GM23338 (cell line): ENCODE measurements at places on chromosomes 2 and 18. TPM values are rescaled to one million over a fixed set of nuclear protein-coding genes. Genes with fewer than 3 reads are reported as not detected.

DNA sequence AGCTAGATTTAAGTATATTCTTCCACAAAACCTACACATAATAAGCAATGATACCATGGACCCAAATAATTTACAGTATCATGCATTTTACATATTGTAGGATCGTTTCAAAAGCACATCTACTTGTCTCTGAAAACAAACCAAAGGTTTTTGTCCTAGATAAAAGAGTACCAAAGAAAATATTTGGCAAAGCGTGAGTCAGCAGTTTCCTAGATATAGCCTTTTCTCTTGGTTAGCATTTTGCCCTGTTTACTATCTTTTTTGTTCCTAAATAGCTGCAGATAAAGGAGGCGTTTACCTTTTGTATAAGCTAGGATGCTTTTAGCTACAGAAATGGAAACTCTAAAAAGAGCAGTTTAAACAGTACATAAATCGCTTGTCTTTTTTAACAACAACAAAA, 305.8 kb upstream of the GULP1 start:
- peaks cover 43% of the 10 kb centered on the region for H3K4me1 ChIP-seq
- H3K27me3 ChIP-seq, result no peaks in the 10 kb centered on the region
- no peaks in the 10 kb centered on the region for H3K36me3 ChIP-seq
- peak overlapping the region; percentile 6; the same call in 1 of the 2 replicates for H3K27ac ChIP-seq
- H3K4me3 ChIP-seq, result no peak overlapping the region

DNA sequence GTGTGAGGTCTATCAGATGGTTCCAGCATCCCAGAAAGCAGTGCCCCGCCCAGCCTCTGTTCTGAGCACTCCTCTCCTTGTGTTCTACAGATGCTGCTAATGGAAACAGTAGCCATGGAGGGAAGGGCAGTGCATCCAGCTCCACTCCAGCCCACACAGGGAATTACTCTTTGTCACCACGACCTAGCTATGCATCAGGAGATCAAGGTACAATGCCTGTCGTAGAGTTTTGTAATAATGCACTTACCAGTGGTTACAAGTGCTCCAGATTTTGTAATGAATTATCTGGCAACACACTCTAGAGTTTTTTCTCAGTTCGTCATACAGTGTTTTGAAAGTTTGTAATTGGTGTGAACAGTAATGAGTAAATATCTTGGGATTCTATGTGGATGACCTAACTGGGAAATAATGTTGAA, 161.1 kb downstream of the ESCO1 start:
- DNase-seq, result no peak
- no peak overlapping the region for H3K4me3 ChIP-seq
- H3K4me1 ChIP-seq, result no peaks in the 10 kb centered on the region
- H3K27ac ChIP-seq, result no peak overlapping the region

DNA sequence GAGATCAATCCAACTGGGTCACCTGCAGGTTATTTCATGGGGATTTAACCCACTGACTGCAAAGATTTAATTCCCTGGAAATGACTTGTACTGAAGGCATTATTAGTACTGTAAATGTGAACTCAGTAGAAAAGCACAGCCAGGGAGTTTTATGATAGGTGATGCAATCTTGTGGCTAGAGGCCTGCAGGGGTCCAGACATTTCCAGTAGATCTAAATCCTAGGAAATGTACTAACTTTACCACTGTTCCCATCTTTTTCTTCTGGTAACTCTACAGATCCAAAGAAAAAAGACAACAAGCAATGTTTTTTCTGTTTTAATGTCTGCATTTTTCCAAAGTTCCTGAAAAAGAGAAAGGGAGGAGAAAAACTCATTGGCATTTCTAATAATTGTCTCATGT, 500.1 kb downstream of the ARHGAP15 start:
- H3K4me1 ChIP-seq, result no peaks in the 10 kb centered on the region
- no peak overlapping the region for H3K4me3 ChIP-seq
- H3K36me3 ChIP-seq, result no peaks in the 10 kb centered on the region
- no peak overlapping the region for H3K27ac ChIP-seq

DNA sequence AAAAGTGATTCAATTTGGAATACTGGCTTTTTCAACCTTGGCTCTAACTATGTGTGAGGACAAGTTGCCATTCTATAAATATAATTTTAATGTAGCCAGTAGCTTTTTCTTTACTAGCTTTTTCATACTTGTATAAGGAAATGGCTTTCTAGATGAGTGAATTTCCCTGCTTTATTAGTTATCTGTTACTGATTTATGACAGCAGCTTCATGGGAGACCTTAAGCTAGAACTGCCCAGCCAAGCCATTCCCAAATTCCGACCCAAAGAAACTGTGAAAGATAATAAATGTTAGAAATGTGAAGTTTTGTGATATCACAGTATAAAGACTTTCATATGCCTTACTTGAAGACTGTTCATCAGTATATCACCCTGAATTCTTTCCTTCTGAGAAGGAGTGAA, 32.3 kb downstream of the BABAM2 start:
- no peak for DNase-seq
- no peak overlapping the region for H3K4me3 ChIP-seq
- no peaks in the 10 kb centered on the region for H3K36me3 ChIP-seq
- no peaks in the 10 kb centered on the region for H3K27me3 ChIP-seq
- H3K27ac ChIP-seq, result no peak overlapping the region
- no peaks in the 10 kb centered on the region for H3K4me1 ChIP-seq

GRCh38 chr2:105592288-105592687, 152.4 kb upstream of the NCK2 start:
- 0 out of 2 replicates have a peak, but pooled peaks cover 4% of the 10 kb centered on the region for H3K4me1 ChIP-seq
- H3K27me3 ChIP-seq, result no peaks in the 10 kb centered on the region
- no peaks in the 10 kb centered on the region for H3K36me3 ChIP-seq
- no peak overlapping the region for H3K27ac ChIP-seq
- H3K4me3 ChIP-seq, result no peak overlapping the region

- no peak for DNase-seq
- no peak overlapping the region for H3K27ac ChIP-seq
- H3K4me3 ChIP-seq, result no peak overlapping the region
- H3K27me3 ChIP-seq, result no peaks in the 10 kb centered on the region
- H3K4me1 ChIP-seq, result no peaks in the 10 kb centered on the region
Observed at GRCh38 chr2:151569167-151569566, 159.5 kb downstream of the RIF1 start.

GRCh38 chr2:66364495-66365333, 70.2 kb upstream of the MEIS1 start:
- no peaks in the 10 kb centered on the region for H3K27me3 ChIP-seq
- H3K36me3 ChIP-seq, result no peaks in the 10 kb centered on the region
- peaks cover 24% of the 10 kb centered on the region for H3K4me1 ChIP-seq
- H3K4me3 ChIP-seq, result no peak overlapping the region

GRCh38 chr18:47436871-47437270, 185.4 kb upstream of the SKOR2 start:
- H3K4me1 ChIP-seq, result no peaks in the 10 kb centered on the region
- no peak overlapping the region for H3K4me3 ChIP-seq
- H3K27me3 ChIP-seq, result no peaks in the 10 kb centered on the region
- DNase-seq, result no peak

- H3K27me3 ChIP-seq, result no peaks in the 10 kb centered on the region
- no peak overlapping the region for H3K27ac ChIP-seq
- peaks cover 93% of the 10 kb centered on the region for H3K4me1 ChIP-seq
- no peak overlapping the region for H3K4me3 ChIP-seq
- no peaks in the 10 kb centered on the region for H3K36me3 ChIP-seq
Observed at GRCh38 chr2:60533101-60534051, 20.1 kb downstream of the BCL11A start.

GRCh38 chr2:11681722-11682589, 12.0 kb upstream of the NTSR2 start:
- no peak overlapping the region for H3K27ac ChIP-seq
- peaks cover 15% of the 10 kb centered on the region; the same call in 1 of the 2 replicates for H3K4me1 ChIP-seq
- peak; percentile 72 for DNase-seq
- H3K4me3 ChIP-seq, result no peak overlapping the region

DNA sequence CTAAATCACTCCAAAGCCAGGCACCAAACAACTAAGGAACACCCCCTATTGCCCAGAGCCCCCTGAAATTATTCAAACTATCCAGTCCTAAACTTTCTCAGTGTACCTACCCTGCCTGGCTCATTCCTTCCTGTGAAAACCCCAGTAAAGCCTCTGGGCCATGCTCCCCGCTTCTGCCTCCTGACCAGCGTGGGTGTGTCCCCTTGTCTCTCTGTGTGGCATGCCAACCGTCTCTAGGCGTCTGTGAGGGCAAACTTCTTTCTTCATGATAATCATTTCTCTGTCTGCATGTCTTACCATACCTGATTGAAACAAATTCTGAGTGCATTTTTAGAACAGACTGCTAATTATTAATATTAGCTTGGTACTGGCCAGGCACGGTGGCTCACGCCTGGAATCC, 109.0 kb upstream of the MSH2 start:
- DNase-seq, result no peak
- H3K27me3 ChIP-seq, result no peaks in the 10 kb centered on the region
- H3K27ac ChIP-seq, result no peak overlapping the region
- H3K36me3 ChIP-seq, result no peaks in the 10 kb centered on the region

DNA sequence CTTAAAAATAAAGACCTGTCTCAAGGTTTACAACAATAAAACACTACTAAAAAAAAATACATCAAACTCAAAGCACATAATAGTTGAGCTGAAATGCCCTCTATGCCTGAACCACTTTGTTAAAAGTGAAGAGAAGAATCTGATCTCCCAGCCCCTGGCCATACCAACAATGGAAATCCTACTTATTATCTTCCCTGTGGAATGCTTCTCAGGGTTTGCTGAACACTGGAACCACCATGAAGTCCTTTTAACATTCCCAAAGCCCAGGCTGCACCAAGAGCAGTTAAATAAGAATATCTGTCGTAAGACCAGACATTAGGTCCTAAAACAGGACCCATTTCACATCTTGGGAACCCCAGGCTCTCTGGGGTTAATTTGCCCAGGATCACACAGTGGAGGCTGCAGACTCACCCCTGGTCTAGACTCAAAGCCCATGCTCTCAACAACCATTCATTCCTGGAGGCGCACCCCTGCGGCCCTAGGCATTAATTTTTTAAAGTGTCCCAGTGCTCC, 285.8 kb downstream of the STK39 start:
- no peak overlapping the region for H3K4me3 ChIP-seq
- no peak for DNase-seq
- no peak overlapping the region for H3K27ac ChIP-seq
- H3K4me1 ChIP-seq, result peaks cover 8% of the 10 kb centered on the region; the same call in 1 of the 2 replicates
- no peaks in the 10 kb centered on the region for H3K27me3 ChIP-seq

- H3K27ac ChIP-seq, result no peak overlapping the region
- DNase-seq, result no peak
- H3K4me3 ChIP-seq, result no peak overlapping the region
- no peaks in the 10 kb centered on the region for H3K4me1 ChIP-seq
Observed at GRCh38 chr18:69022426-69022825, 224.5 kb downstream of the CCDC102B start.

GRCh38 chr2:160433466-160434140, 60.0 kb downstream of the RBMS1 start:
- H3K27ac ChIP-seq, result no peak overlapping the region
- no peaks in the 10 kb centered on the region for H3K4me1 ChIP-seq
- DNase-seq, result no peak
- no peak overlapping the region for H3K4me3 ChIP-seq

- H3K4me1 ChIP-seq, result no peaks in the 10 kb centered on the region; the same call in 1 of the 2 replicates
- peaks cover 21% of the 10 kb centered on the region for H3K27me3 ChIP-seq
- H3K27ac ChIP-seq, result no peak overlapping the region
- H3K4me3 ChIP-seq, result no peak overlapping the region
Observed at GRCh38 chr2:19864381-19864780, 37.4 kb downstream of the TTC32 start.

DNA sequence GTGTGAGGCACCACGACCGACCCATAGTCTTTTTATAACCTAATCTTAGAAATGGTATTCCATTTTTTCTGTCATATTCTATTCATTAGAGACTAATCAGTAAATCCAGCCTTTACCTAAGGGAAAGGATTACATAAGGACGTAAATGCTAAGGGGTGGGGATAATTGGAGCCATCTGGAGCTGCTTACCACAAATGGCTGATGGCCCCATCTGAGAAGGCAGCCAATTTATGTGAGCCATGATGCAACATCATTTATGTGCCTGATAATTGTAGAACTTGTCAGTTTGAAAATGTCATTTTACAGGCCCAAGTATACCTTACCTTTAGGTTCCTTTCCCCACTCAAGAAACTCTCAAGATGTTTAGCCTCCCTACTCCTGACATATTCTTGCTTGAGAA, 44.0 kb downstream of the ARHGEF33 start:
- H3K27ac ChIP-seq, result no peak overlapping the region
- no peak for DNase-seq
- no peaks in the 10 kb centered on the region for H3K4me1 ChIP-seq
- H3K27me3 ChIP-seq, result no peaks in the 10 kb centered on the region
- no peak overlapping the region for H3K4me3 ChIP-seq

GRCh38 chr2:79393806-79394484, 118.9 kb upstream of the CTNNA2 start:
- H3K4me1 ChIP-seq, result 0 out of 2 replicates have a peak, but pooled peaks cover 3% of the 10 kb centered on the region
- peak; percentile 56 for DNase-seq
- no peaks in the 10 kb centered on the region for H3K27me3 ChIP-seq
- H3K4me3 ChIP-seq, result no peak overlapping the region
- H3K36me3 ChIP-seq, result no peaks in the 10 kb centered on the region

Gene EVX2
- total RNA-seq, result 0.03 and 0.04 TPM in 2 replicates

Gene KCTD1
- 15.4 and 20.5 TPM in 2 replicates for total RNA-seq

Gene SCN2A
- total RNA-seq, result 0.52 and 0.82 TPM in 2 replicates

Gene CHRND
- 0.10 TPM in 1 of 2 replicates, not detected in the other for total RNA-seq
